Posterior vena cava (tissue), 2 donors: ENCODE measurements at places on chromosomes 1 and 21.
A peak's percentile ranks its signal among the peaks of the same experiment; 100 is the strongest.

DNA sequence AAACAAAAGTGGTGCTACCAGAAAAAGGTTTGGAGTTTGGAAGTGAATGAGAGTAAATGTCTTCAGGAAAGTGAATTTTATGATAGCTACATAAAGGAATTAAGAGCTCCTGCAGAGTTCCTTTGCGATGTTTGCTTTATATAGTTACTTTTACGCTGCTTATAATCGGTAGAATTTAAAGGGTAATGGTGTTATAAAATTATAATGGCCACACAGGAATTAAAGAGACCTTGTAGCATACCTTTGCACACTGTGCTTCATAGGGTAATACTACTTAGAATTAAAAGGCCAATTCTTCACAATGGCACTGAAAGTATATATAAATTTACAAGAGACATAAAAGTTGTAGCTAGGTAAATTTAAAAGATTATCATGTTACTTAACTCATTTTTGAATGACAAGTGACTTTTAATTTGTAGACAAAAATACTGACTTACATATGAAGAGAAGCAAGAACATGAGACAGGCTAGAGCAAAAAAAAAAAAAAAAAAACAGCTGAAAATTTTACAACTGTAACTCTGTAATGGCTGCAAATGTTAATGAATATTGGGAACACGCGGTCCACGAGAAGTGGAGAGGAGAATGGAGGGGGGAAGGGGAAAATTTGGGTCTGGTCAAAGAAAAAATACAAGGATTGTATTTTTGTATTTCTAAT, 65.9 kb upstream of the LBR start:
- no peak for DNase-seq

DNA sequence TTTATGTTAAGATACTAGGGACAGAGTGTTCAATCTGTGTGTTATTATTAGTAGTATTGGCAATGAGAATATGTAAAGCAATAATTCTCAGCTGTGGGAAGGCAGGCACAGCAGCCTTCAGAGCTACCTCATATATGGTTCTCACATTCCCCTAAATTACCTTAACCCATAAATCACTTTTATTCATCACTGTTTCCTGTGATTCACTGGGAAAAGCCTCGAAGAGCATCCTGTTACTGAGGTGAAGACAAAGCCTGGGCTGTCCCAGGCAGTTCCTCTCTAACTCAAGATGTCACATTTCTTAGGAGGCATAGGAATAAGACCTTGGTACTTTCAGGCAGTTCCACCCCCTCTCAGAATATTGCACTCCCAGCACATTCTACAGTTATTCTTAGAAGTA, 965.7 kb downstream of the NCAM2 start:
- DNase-seq = no peak

DNA sequence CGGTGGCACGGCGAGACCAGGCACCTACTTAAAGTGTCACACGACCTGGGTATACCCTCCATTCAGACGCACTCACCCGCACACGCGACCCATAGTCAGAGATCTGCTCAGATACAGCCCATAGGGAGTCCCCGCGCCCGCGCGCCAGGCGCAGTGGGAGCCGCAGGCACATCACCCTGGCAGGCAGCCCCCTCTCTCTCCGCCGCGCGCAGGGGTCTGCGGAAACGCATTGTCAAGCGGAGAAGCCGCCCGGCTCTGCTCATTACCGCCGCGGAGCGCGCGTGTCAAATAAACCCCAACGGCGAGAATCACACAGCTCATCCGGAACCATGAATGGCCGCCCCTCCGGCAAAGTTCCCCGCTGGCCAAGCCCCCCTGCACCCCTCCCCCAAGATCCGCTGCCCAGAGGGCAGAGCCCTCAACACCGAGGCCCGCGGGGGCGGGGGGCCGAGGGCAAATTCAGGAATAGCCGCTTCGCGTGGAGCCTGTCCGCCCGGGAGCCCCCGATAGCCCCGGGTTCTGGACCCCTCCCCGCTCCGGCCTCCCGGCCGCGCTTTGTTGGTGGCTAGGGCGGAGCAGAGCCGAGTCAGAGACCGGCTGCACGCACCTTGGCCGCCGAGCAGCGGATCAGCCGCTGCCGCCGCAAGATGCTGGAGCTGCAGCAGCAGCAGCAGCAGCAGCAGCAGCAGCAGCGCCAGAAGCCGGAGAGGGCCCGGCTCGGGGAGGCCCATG, 522 bp downstream of the LRP8 start:
- peak; percentile 81 for DNase-seq

DNA sequence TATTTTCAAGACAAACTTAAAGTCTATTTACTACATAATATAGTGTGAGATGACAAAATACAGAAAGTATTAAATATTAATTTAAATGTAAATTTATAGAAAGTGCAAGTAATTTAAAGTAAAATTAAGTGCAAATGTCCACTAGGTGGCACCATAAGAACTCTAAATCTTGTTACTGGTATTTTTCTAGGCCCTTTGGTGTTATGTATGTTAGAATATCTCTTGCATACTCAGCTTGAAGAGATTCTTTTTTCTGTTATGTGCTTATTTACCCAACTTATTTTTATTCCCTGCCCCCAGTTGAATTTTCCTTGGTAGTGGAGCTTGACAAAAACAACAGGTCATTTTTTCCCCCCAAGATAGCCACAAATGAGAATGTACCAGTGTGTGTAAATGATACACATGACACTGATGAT, 71.5 kb downstream of the RPS6KC1 start:
- no peak for DNase-seq

DNA sequence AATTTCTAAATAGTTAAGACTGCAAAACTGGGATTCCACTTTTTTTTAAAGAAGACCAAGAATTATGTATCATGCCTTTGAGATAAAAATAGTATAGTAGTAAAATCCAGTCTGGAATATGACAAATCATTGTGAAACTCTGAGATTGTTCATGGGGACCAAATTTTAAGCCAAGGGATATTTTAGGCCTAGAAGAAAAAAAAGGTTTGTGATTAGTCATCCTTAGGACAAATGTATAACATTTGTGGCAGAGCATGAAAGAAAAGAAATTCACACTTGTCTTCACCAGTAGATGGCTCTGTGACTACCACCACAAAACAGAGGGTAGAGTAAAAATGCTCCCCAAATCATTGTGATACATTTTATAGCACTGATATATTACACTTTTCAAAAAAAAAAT, 226.1 kb downstream of the KCTD3 start:
- DNase-seq = no peak

DNA sequence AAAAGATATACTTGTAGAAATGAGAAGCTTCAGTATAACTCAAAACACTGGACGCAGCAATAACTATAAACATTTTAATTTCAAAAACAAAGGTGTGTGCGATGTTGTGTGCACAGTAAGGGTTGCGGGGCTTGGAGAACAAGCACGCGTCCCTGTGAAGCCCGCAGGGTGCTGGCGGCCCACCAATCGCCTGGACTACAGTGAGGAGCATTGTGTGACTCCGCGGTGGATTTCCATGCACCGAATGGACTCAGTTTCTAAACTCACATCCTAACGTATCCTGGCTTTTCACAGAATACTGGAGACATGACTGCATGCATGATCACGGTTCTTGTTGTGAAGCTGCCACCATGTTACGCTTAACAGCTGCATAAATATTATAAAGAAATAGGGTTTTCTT, 33.0 kb downstream of the NTPCR start:
- DNase-seq = no peak

DNA sequence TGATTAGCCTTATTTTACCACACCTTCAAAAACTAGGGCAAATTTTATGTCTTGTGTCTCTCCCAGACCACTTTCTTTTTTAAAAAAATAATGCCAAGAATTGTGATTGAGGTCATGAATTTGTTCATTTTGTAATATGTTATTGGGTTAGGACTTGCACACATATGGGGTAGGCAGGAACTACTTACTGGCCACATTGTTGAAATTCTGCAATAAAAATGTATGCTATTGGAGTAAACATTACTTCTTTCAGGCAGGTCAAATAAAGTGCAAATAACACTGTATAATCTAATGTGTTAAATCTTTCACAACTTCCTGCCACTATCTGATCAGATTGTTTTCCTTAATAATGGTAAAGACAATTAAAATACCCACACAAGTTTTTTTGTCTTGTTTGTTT, 166.6 kb upstream of the COL11A1 start:
- DNase-seq = no peak

GRCh38 chr21:37655611-37656300, 260.5 kb downstream of the KCNJ6 start:
- DNase-seq = no peak

DNA sequence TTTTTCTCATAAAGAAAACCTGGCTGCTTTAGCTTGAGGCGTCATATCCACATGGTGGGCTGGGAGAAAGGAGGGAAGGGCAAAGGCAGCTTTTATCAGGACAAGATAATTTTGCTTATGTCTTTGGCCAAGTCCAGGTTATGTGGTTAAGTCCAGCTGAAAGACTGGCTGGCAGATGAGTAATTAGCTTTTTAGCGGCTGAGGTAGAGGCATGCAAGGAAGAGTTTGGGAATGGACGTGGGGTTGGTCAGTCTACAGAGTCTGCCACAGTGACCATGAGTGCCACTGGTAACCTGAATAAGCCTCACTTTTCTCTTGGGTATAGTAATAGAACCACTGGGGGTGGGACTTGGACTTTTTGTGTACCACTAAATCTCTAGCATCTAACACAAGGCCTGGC, 39.8 kb downstream of the NEK7 start:
- DNase-seq = no peak

- no peak for DNase-seq
Observed at GRCh38 chr1:26327956-26328362, 10.2 kb downstream of the CD52 start.

- DNase-seq = peak; percentile 50
Observed at GRCh38 chr1:20187103-20187812, 940 bp upstream of the PLA2G2C start.

GRCh38 chr1:82752046-82752445, 951.3 kb downstream of the ADGRL2 start:
- DNase-seq = no peak

- no peak for DNase-seq
Observed at GRCh38 chr1:101567582-101568189, 330.9 kb downstream of the S1PR1 start.

DNA sequence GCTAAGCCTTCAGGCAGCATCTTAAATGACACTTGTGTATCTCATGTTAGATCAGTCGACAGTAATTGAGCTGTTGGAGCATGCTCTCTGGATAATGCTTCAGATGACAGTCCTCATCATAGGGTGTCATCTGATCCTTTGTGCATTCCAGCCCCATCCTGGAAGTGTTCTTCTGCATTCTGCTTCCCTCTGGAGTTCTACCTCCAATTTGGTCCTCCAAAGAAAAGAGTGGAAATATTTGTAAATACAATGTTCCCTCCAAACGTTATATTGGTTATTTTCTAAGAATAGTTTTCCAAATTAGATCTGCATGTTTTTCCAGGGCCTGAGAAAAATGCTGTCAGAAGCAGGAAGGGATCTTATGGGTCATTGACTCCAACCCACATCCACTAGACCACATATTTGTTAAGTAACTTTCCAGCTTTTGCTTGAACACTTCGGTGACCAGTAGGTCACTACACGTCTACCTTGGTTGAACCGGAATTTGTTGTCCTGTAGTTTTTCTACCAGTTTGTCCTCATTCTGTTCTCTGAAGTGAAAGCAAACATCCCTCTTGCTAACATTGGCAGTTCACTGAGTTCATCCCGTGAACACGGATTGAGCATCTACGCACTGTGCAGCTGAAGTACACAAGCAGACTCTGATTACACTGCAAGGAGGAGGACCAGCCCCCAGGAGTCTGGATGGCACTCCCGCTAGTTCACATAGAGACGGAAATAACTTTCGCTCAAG, 136.0 kb downstream of the TLR5 start:
- DNase-seq = no peak

- DNase-seq = no peak
Observed at GRCh38 chr1:168509210-168509609, 34.6 kb downstream of the XCL2 start.

- no peak for DNase-seq
Observed at GRCh38 chr1:48003741-48004531, 6.8 kb upstream of the TRABD2B start.

DNA sequence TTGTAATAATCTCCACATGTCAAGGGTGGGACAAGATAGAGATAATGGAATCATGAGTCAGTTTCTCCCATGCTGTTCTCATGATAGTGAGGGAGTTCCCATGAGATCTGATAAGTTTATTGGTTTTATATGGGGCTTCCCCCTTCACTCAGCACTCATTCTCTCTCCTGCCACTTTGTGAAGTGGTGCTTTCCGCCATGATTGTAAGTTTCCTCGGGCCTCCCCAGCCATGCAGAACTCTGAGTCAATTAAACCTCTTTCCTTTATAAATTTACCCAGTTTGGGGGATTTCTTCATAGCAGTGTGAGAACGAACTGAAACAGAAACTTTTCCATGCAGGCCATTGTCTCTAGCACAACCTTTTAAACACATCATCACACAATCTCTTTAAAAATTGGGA, 221.5 kb upstream of the BRINP3 start:
- no peak for DNase-seq

- no peak for DNase-seq
Observed at GRCh38 chr1:200873116-200873670, 412 bp downstream of the GPR25 start.

DNA sequence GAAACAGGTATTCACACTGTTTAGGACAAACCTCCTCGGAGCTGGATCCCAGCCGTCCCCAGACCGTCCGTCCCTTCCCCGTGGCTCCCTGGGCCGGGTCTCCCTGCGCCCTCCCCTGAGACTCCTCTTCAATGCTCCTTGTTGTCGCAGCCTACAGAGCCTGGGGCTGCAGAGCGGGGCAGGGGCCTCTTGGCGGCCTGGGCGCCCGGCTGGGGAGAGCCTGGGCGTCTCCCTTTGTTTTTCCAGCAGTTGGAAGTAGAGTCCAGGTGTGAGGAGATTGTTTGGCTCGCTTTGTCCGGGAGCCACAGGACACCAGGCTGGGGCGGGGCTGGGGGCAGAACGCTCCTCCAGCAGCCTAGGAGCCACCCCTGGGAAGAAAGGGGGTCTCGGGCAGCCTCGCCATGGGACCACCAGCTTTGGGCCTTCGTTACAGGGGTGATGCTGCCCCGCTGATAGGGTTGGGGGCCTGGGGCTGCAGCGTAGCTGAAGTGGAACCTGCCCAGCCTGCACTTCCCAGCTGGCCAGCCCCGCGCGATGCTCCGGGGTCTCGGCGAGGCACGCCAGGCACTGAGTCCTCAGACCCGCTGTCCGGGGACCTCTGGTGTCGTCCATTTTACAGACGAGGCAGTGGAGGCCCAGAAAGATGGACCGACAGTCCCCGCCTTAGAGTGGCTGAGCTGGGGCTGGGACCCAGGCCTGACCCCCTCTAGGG, 66.9 kb downstream of the PRDM16 start:
- DNase-seq = no peak

- DNase-seq = no peak
Observed at GRCh38 chr1:184294101-184294500, 92.7 kb upstream of the C1orf21 start.

- DNase-seq = peak; percentile 79
Observed at GRCh38 chr1:9842781-9843575, 19.2 kb upstream of the CLSTN1 start.
